ENCODE measurements at places on chromosomes 5 and 9.
A peak's percentile ranks its signal among the peaks of the same experiment; 100 is the strongest.

- DNase-seq: no peak
Observed at GRCh38 chr9:121283856-121284732, 16.1 kb downstream of the GSN start.

- no peak for DNase-seq
Observed at GRCh38 chr9:16624744-16625117, 245.7 kb downstream of the BNC2 start.

- no peak for DNase-seq
Observed at GRCh38 chr5:34045996-34046395, 3.0 kb upstream of the C1QTNF3 start.

DNA sequence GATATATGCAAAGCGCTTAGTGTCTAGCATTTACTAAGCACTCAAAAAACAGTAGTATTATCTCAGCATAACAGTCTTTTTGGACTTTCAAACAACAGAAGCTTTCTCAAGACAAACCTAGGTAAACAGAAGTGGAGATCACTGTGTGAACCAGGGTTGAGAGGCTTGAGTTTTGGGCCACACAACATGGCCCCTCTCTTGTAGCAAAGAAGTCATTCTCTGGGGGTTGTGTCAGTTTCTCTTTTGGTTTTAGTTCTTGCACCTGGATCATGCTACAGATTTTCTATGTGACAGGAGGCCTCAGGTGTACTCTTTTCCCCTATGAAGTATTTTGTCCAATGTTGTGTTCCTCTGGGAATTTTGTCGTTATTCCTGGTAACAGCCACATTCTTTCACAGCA, 30.0 kb downstream of the INSYN2B start:
- no peak for DNase-seq

DNA sequence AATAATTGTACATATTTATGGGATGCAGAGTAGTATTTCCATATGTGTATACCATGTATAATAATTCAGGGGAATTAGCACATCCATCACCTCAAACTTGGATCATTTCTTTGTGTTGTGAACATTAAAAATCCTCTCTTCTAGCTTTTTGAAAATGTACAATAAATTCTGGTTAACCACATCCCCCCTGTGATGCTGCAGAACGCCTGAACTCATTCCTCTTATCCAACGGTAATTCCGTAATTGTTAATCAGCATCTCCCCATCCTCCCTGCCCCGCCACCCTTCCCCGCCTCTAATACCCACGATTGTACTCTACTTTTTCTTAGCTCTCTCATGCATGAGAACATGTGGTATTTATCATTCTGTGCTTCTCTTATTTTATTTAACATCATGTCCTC, 127.7 kb upstream of the ANKRD55 start:
- no peak for DNase-seq

GRCh38 chr5:64634997-64635686, 55.2 kb upstream of the SHISAL2B start:
- DNase-seq: no peak

- no peak for DNase-seq
Observed at GRCh38 chr9:117722108-117722761, 18.0 kb downstream of the TLR4 start.

DNA sequence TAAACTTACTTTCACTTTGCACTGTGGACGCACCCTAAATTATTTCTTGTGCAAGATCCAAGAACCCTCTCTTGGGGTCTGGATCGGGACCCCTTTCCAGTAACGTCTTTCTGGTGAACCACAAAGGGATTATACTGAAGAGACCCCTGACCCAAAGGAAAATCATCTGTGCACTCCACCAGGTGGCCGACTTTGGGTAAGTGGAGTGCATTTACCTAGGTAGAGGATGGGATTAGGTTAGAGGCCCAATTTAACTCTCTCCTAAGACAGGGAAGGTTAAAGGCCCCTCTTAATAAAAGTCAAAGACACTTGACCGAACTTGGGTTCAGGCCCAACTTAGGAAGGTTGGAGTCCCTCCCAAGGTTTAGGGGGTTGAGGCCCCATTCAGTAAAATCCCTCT, 8.2 kb upstream of the PAIP1 start:
- DNase-seq: no peak

DNA sequence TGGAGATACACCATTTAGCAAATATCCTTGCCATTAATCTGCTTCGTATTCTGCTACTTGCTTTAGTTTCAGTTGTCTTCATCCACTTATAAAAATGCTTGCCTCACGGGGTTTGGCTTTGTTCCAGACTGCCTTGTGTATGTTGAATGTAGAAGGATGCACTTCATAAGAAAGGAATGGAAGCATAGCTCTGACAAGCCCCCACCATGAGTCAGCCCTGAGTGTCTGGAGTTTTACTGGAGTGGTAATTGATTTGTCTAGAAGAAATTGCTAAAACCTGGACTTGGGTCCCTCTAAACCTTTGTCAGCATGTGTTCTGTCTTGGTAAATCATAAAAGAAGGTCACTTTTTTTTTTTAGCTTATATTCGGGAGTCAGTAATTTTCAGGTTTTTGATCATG, 4.6 kb downstream of the TEX48 start:
- DNase-seq: peak; percentile 59

- DNase-seq: no peak
Observed at GRCh38 chr5:173041881-173042762, 14.0 kb upstream of the CREBRF start.

GRCh38 chr9:80375477-80375876, 803.7 kb downstream of the TLE4 start:
- DNase-seq: no peak

- no peak for DNase-seq
Observed at GRCh38 chr5:103674739-103675138, 112.2 kb upstream of the NUDT12 start.

DNA sequence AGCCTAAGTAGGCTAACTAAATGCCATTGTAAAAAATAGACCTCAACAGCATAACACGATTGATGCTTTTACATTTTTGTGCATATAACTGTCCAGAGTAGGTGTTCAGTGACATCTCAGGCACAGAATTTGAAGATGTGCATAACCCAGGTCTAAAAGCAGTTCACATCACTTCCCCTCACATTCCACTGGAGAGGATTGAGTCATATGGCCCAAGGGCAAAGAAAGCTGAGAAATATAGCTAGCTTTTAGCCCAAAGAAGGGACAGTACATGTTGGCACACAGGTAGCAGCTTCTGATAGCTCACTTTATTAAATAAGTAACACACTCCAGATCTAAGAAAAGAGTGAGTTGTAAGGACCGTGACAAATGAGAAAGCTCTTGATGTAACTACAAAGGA, 2259.5 kb upstream of the WWC1 start:
- DNase-seq: no peak

GRCh38 chr5:115575167-115576070, 26.9 kb downstream of the TICAM2 start:
- no peak for DNase-seq

- DNase-seq: no peak
Observed at GRCh38 chr5:113371721-113372196, 63.0 kb downstream of the TSSK1B start.

GRCh38 chr5:107456281-107456715, 214.4 kb downstream of the EFNA5 start:
- no peak for DNase-seq

GRCh38 chr9:4371108-4371507, 71.2 kb upstream of the GLIS3 start:
- no peak for DNase-seq

DNA sequence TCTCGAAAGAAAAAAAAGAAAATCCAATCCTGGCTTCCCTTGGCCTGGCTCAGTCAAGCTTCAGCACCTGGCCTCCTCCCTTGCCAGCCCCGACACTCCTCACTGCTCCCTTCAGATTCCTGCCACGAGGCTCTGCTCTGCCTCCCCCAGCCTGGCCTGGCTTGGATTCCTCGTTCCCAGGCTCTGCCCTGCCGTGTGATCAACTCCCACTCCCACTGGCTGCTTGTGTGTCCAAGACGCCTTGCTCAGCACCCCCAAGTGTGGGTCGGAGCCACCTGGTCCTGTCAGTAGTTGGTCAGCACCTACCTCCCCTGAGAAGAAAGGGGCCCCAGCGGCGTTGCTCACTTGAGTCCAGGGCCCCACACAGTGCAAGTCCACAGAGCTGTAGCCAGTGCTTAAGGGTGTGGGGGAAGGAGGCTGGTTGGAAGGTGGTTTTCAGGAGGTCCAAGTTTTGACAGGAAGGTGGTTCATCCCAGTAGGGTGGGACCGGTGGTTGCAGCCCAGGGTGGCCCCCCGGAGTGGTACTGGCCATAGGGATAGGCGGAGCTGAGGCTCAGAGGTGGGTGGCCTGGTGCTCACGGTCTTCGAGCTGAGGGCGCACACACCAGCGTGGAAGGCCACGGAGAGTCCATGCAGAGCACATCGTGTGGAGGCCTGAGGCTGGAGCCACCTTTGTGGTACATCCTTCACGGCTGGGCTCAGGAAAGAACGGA, 46.4 kb downstream of the JADE2 start:
- no peak for DNase-seq

GRCh38 chr5:75510417-75510835, 1.0 kb downstream of the CERT1 start:
- no peak for DNase-seq

GRCh38 chr5:14187660-14188059, 44.5 kb downstream of the TRIO start:
- no peak for DNase-seq

GRCh38 chr5:172334196-172334595, 50.6 kb upstream of the UBTD2 start:
- DNase-seq: no peak

DNA sequence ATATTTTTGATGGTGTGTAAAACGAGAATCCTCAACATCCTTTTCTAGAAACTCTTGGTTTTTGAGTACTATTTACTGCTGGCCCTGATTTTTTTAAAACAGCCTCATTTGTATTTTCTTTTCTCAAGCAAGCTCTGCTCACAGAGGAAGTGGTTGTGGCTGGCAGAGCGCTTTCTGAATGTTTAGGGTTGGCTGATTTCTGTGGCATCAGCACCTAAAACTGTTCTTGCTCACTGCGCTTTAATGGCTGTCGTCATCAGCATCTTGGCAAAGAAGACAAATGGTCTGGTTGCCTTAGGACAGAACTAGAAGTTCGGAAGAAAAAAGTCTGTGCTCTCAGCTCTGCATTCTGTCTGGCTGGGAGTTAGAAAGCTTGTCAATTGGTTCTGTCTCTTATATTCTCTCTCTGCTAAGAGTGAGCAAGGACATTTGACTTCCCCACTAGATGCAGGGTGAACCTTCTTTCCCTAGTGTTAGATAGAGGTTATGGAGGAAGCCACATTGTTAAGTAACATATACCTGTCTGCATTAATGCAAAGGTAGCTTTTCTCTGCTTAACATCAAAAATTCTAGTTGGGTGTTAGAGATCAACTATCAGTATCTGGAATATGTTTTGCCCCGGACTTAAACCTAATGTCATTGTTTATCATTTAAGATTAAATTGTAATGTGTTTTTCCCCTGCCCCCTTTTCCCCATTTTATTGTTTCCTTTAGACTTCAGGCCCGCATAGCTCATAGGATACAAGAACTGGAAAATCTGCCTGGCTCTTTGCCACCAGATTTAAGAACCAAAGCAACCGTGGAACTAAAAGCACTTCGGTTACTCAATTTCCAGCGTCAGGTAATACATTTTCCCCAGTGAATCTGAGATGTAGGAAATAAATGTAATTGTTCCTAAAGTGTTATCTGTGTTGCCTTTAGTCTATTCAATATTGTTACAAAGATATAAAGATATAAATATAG, 39.0 kb downstream of the SMARCA2 start:
- DNase-seq: no peak

DNA sequence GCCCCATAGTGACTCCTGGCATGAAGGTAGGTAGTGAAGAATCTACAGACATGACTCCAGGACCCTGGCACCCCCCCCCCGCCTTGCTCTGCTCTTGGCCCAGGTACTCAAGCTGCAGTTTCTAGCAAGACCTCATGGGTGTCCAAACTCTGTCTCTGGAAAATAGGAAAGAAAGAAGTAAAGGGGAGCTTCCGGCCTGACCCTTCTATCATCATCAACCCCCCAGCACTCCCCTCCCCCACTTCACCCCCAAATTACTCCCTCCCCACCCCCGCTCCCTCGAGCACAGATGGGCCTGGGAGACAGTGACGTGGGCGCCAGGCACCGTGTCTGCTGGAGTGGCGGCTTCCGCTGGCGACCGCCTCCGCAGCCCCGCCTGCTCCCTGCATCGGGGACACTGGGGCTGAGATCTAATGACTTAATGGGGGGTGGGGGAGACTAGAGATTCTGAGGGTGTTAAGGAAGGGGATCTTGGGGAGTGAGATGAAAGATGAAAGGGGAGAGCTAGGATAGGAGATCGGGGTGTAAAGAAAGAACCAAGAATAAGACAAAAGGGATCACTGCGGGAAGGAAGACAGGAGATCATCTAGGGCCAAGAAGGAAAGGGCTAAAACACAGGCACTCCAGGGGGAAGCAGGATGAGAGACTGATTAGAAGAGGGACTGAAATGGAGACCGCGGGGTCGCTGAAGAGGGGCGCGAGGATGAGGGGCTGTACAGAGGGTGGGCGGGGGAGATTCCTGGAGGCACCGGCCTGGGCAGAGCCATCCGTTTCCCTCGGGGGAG, 1.1 kb upstream of the DNAJB5 start:
- DNase-seq: no peak

- no peak for DNase-seq
Observed at GRCh38 chr5:2466966-2467365, 284.5 kb downstream of the IRX2 start.

DNA sequence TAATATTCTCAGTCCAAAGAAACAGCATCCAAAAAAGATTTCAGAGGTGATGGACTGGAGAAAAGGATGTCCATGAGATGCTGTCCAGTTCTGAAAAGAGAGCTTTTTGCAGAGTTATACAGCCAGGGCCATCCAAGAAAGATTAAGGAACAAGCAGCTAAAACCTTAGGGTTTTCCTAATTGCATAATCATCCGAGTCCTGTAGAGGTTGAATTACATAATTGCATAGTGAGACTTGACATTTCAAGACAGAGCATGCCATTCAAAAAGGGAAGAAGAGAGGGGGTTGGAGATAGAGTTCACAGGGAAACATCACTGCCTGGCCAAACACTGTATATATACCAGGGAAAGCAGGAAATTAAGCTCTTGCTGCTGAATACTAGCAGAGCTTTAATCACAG, 1729.2 kb upstream of the WWC1 start:
- DNase-seq: no peak

- DNase-seq: no peak
Observed at GRCh38 chr9:112754578-112754977, 4.0 kb downstream of the SNX30 start.

- no peak for DNase-seq
Observed at GRCh38 chr5:107651325-107651724, 19.4 kb downstream of the EFNA5 start.

- DNase-seq: no peak
Observed at GRCh38 chr5:125180231-125180829, 433.9 kb upstream of the ZNF608 start.

GRCh38 chr5:170623576-170624181, 119.9 kb downstream of the KCNIP1 start:
- no peak for DNase-seq

GRCh38 chr5:160233215-160233614, 3.9 kb downstream of the FABP6 start:
- no peak for DNase-seq

- DNase-seq: no peak
Observed at GRCh38 chr9:80467632-80468031, 895.9 kb downstream of the TLE4 start.

- no peak for DNase-seq
Observed at GRCh38 chr5:113031557-113031956, 55.0 kb downstream of the DCP2 start.

All from omental fat pad (tissue), 4 donors.